Kidney glomerular epithelial cell (primary cell): ENCODE measurements at places on chromosomes 1 and 21.

GRCh38 chr1:172254521-172255222 is 165.8 kb upstream of the C1orf105 start:
- peak; percentile 99 for DNase-seq

DNA sequence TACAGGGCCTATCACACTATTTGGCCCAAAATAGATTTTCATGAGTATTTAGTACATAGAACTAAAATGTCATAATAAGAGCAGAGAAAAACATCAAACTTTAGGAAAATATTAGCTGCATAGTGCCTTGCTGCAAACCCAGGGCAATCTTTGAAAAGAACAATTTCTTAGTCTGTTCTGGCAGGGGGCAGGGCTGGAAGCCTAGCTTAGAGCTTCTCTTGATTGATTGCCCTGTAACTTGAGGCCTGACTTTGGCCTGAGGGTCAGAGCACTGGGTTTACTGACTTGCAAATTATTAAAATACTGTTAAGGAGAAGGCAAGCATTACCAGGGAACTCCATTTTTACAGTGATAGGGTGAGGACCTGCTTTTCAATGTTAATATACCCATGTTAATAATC is 115.8 kb upstream of the SPAG17 start:
- no peak for DNase-seq

DNA sequence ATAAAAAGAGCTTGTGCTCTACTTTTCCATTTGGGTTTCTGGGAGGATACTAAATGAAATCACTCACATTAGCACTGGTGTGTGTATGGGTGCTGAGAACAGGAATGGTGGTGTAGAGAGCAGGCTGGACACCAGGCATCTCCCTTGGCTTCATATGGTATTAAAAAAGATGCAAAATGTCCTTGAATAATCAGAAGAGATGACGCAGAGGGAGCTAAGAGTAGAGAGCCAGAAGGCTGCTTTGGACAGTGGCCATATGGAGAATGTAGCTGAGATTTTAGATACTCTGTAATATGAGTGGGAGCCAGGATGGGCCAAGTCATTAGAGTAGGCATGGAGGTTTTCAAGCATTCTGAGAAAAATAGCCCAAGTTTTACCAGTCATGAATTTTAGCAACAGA is 112.3 kb upstream of the ZRANB2 start:
- DNase-seq, result no peak

- DNase-seq, result no peak
Observed at GRCh38 chr1:167634435-167634834, 4.4 kb downstream of the RCSD1 start.

- DNase-seq, result no peak
Observed at GRCh38 chr21:15264084-15264665, 199.4 kb upstream of the NRIP1 start.

- DNase-seq, result no peak
Observed at GRCh38 chr1:192749349-192749748, 59.5 kb upstream of the RGS2 start.

DNA sequence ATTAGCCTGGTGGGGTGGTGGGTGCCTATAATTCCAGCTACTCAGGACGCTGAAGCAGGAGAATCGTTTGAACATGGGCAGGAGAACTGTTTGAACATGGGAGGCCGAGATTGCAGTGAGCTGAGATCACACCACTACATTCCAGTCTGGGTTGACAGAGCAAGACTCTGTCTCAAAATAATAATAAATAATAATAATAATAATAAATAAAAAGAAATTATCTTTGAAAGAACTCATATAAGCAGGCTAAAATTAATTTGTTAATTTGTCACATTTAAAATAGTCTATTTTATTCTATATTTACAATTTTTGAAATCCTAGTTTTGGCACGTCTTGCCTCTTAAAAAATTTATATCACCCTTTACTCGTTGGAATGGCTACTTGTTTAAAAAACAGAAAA is 27.6 kb downstream of the CD247 start:
- DNase-seq, result no peak

- no peak for DNase-seq
Observed at GRCh38 chr1:201903135-201903534, 14.4 kb downstream of the SHISA4 start.

DNA sequence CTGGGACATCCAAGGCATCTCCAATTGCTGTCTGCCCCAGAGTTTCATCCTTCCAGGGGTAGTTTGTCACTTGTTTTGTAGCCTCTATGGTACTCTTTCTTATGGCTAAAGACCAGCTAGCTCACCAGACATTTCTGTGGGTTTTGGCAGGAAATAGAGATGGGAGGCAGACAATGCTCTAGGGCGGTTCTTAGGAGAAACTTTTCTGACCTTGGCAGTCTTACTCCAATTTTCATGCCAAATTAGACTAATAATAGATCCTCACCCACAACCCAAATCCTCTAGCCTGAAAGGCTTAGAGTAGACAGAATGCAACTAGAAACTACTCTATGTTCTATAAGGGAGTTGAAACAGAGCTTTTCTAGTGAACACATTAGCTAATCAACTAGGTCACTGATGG is 69.8 kb downstream of the LRIG2 start:
- no peak for DNase-seq

DNA sequence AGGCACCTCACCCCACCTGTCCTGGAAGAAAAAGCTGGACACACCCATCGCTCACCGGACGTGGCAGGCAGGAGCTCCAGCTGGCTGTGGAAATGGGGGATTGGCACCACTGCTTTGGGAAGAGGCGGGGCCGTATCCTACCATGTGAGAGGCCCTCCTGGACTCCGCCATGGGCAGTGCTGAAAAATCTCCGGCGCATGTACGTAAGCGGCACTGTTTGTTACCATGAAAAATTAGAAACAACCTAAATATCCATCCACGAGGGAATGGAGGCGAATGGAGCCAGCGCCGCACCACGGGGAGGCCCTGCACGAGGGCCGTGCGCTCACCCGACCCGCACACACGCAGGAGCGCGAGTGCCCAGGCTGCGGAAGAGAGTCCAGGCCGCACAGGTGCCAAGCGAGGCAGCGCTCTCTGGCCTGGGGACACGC is 3.1 kb downstream of the KRTAP10-8 start:
- DNase-seq, result no peak

DNA sequence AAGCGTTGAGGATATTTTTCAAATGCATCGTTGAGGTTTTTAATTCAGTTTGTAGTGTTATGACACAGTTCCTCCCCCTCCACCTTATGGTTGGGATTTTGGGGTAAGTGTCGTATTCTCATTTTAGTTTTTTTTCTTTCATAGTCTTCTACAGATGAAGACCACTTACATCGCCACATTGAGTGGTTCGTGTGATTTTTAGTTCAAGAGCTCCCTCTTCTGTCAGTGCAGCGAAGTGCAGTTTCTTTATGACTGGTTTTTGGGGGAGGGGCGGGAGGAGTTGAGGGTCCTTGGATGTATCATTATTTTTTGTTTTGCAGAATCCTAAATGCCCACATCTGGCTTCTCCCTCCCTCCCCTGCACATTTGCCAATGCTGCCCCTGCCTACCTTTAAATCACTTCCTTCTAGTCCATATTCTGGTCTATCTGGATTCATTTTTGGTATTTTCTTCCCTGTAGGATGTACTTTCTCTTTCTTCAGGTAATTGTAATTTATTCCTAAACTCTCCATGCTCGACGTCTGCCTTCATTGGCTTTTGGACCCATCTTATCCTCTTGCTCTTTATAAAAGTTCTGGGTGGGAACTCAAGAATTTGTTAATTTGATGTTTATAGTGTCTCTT is 433.1 kb downstream of the CAMTA1 start:
- DNase-seq, result peak; percentile 24

DNA sequence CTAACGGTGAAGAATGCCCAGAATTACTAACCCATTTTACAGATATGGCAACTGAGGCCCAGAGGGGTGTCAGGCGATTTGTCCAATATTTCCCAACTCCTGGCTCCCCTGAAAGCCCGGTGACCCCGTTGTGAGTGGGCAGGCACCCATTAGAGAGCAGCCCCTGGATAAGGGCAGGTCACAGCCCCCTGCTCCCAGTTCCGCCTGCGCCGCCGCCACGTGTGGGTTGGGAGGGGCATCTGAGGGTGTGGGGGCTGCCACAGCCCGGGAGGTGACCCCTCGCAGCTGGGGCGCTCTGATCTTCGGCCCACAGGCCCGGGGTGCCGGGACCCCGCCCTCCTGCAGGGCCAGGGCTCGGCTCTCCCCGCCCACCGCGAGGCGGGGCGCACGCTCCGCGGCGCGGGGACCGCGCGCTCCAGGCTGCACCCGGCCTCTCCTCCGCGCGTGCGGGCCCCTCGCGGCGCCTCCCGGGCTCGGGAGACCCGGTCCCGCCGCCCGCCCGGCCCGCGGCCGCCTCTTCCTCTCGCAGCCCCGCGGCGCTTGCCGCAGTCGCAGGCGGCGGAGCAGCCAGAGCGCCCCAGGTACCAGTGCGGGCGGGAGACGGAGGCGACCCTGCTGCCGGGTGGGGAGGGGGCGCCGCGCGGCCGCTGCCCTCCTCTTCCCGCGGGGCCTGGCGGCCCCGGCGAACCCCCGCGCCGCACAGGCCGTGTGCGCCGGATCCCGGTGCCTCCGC is at the start of gene HTR6:
Gene HTR6, plus strand, starts transcription at position 423 of the 733 bp plus-strand sequence. CDS start 879 bp downstream, outside the sequence.
- no peak for DNase-seq

GRCh38 chr1:111620441-111620971 is 917 bp downstream of the RAP1A start:
- DNase-seq, result peak; percentile 7
